GM10248 (cell line): ENCODE measurements at places on chromosomes 3 and 15.

DNA sequence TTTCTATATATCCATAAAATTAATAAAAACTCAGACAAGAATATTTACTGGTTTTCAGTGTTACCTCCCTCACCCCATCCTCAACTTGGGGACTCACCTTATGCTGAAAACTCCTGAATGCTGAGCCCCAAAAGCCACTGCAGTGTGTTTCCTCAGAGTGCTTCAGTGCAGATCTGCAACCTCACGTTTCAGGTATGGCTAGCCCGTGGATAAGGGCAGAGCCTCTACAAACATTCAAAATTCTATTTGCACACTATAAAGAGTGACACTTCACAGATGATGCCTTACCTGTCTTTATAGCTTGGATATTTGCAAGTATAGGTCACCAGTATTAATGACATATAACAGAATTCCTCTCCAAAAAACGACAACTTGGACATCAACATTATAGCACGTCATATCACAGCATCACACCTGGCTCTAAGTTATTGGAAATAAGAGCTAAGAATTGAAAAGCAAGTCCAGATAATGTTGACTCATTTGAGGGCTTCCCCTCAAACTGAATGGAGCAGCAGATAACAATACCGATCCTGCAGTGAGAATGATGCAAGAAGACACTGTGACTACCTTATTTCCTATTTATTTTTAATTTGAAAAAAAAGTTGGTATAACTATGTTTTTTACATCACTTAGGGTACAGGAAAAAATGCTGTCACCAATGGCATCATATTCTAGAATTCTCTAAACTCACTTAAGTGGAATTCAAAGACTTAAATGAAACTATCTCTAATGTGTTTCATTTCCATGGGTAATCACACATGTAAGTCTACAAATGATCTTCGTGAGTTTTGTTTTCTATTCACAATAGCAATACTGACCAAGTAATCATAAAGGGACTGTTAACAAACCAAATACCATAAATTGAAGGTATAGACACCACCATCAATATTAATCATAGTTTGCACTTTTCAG lies 40.7 kb upstream of the RSL24D1 start:
- no peak for DNase-seq

GRCh38 chr3:9079676-9080075 lies 116.4 kb upstream of the RAD18 start:
- no peak for DNase-seq

GRCh38 chr3:189144645-189145044 lies 27.1 kb upstream of the TPRG1 start:
- DNase-seq: no peak

DNA sequence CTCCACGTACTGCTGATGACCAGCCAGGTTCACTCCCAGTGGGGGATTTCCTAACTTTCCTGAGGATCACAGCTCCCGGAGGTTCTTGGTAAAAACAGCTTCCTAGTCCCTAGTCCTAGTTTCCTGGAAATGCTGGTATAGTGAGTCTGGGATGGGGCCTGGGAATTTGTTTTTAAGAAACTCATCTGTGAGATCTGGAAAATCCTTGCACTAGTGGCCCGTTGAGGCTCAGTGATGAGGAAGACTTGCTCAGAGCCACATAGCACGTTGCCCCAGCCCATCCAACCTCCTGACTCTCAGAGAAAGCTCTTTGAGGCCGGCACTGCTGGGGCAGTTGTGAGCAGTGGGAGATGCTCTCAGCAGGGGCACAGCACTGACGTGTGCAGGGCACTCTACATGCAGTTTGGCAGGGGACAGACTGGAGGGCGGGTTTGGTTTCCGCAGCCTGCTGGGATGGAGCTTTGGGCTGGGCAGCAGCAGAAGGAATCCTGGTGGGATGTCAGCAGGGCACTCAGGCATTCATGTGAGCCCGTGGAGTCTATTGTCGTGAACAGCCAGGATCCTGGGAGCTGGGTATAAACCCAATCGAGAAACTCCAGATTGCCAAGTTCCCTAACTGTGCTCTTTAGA lies 31.6 kb downstream of the SAXO2 start:
- no peak for DNase-seq

DNA sequence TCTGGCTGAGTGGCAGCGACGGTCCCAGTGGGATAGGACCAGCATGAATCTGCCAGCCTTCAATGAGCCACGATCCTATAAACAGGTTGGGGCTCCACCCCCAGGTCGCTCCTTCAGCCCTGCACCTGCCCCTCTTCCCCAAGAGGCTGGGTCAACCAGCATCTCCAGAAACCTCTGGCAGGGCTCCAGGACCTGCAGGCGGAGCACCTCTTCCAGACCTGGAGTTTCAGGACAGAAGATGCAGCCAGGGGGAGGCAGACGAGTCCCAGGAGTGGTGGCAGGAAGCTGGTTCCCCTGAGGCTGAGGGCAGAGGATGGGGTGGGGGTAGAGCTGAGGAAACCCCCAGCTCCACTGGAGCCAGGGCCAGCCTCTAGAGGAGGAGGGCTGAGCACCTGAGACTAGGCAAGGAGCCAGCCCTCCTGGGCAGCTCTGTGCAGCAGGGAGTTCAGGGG lies at the start of gene PLA2G4D:
Gene PLA2G4D (minus strand): TSS at position 51 of the 452 bp plus-strand sequence. CDS start 103 bp downstream, outside the sequence.
- no peak for DNase-seq

- DNase-seq: no peak
Measured at GRCh38 chr15:52879904-52880303, 89.8 kb upstream of the ONECUT1 start.

DNA sequence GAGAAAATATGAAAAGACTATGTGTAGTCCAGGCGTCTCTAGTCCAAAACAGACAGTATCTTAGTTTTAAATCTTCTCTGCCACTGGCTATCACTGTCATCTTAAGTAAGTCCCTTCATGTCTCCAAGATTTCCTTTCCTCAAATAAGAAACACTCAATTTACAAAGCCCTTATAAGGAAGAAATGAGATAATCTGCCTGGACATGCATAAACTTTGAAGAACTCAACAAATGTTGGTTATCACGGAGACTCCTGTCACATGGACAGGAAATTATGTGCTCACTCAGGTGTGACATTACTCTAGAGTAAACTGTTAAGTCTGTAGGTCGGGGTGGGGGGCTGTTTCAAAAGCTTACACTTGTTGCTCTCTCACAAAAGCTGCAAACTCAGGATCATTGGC lies 91.9 kb downstream of the IMPG2 start:
- no peak for DNase-seq

- no peak for DNase-seq
Measured at GRCh38 chr15:83219026-83219425, 11.4 kb upstream of the HDGFL3 start.

DNA sequence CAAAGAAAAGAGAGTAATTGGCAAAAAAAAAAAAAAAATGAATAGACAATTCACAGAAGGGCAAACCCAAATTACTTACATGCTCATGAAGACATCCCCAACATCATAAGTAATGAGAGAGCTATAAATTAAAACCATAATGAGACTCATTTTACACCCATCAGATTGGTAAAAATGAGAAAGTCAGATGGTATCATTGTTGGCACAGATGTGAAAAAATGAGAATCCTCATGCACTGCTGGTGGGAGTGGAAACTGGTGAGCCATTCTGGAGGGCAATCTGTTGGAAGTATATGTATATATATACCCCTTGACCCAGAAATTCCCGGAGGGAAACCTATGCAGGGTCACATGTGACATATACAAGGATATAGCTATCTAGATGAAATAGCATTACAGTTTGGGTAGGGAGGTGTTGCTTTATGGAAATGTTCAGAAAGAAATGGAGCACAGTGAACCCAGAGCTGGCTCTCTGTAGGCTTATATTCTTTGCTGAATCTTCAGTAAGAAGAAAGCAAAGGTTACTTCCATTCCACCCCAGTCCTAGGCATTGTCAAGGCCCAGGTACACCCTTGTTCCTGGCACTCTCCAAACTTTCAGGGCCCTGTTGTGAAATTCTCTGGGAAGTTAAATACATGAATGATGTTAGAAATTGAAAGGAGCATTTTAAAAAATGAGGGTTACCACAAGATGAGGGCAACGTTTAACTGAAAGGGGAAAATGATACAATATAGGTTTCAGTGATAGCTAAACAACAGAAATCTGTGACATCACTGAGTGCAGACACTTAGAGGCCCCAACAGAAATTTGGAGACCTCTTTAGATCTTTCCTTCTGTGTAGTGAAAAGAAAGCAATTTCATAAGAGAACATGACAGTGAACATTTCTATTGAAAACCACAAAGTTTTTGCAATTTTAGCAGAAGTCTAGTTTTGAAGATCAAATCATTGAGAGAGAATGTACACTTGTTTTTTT lies 132.7 kb upstream of the TPRG1 start:
- no peak for DNase-seq

GRCh38 chr15:95868450-95868849 lies 462.1 kb upstream of the NR2F2 start:
- no peak for DNase-seq

- DNase-seq: no peak
Measured at GRCh38 chr3:16507578-16508242, 5.8 kb downstream of the RFTN1 start.

- DNase-seq: no peak
Measured at GRCh38 chr3:160981217-160981938, 123.8 kb downstream of the B3GALNT1 start.

DNA sequence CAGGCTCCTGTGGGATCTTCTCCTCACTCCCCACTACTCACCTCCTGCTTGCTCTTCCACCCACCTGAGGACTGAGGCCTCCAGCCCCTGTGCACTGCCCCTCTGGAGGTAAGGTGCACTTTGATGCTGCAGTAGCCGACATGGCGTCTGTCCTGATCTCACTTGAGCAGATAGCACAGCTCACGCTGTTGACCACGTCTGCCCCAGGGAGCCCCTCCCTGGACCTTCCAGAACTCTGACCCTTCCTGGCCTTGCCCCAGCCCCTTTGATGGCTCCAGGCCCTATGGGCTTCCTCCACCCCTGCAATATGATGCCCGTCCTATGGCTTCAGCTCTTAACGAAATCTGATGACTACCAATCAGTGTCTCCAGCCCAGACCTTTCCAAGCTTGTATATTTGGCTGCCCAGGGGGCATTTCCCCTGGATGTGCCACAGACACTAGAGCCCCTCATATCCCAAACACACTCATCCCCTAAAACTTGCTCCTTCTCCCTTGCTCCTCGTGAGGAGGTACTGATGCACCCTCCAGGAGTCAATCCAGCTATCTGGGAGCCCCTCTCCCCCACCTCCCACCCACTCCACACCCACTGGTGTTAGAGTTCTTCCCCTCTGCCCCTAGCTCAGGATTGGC lies 27.1 kb downstream of the KY start:
- no peak for DNase-seq

GRCh38 chr3:161600173-161600572 lies 103.6 kb downstream of the OTOL1 start:
- no peak for DNase-seq

DNA sequence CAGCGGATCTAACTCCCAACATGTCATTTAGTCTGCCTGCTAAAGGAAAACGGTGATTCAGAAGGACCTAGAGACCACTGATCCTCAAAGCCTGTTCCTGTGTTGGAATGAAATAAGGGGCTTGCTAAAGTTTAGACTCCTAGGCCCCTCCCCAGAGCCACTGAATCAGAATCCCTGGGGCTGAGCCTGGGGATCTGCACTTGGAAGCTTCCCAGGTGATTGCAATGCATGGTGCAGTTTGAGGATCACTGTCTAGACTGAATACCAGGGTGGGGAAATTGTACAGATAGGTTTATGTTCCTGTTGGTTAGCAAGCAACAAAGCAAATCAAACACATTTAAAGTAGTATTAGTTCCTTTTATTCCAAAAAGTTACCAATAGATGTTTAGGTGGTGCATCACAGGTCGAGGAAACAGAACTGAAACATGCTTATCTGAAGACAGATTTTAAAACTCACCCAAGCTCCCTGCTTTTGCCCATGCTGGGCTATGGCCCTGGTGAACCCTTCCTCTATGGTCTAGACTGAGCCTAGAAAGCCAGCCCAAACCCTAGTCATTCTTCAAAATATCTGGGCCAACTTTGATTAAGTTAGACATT lies 29.6 kb upstream of the SPTBN5 start:
- DNase-seq: no peak

DNA sequence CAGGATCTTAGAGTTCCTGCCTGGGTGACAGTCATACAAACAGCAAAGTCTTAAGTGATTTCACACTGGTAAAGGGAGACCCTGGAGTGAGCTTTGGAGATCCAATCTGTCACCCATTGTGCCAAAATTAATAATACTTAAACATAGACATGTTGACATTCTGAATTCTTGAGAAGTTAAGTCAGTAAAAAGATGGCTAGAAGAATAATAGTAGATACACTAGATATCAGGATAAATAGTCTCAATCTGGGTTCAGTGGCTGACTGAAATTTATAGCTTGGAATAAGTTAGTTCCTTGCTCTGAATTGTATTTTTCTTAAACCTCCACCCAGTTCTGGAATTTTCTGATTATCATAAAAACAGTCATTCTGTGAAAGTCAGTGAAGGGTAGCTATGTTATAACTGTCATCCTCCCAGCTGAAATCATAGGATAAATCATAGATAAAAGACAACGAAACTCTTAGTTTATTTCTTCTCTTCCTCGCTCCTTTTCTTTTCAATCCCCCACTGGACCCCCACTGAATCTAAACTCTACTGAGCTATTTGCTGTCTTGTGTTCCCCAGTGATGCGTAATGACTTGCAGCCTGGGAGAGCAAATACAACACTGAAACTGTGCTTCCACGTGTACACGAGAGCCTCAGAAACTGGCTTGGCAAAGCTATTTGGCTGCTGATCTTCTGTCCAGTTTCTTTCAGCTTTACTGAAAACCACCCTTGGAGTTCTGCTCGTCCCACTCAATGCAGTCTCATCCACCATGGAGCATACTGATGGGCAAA lies 175.4 kb upstream of the TP63 start:
- DNase-seq: no peak

DNA sequence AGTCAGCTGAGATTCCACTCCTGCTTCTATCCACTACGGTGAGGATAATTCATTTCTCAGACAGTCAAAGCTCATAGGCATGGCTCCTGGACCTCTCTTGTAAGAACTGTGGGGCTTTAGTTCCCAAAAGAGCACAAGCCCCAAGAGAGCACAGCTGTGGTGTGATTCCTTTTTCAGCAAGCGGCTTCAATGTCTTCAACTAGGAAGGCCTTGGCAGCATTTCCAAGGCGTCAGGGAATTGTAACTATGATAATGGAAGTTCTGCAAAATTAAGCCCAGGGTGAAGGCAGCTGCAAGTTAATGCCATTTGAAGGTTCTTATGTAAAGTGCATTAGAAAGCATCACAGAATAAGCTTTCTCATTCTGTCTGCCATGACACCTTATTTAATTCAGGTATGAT lies 657.1 kb downstream of the GRM7 start:
- no peak for DNase-seq

DNA sequence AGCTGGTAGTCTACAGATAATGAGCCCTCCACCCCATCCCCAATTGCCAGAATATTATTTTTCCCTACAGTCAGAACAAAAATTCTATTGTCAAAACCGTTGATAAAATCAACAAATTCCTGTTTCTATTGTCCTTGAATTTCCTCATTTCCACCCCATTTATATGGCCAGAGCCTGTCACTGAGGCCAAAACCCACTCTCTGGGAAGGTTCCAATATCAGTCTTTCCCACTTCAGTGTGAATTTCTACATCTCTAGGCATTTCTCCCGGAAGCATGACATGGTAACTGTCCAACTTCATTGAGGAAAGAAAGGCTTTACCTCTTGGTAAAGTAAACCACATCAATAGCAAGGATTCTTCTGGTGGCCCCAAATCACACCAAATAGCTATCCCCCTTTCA lies 41.6 kb downstream of the C2CD4A start:
- DNase-seq: no peak

GRCh38 chr3:77081240-77081661 lies 41.4 kb downstream of the ROBO2 start:
- DNase-seq: no peak
